GM23338 (cell line): ENCODE measurements at places on chromosomes 3 and 15.

DNA sequence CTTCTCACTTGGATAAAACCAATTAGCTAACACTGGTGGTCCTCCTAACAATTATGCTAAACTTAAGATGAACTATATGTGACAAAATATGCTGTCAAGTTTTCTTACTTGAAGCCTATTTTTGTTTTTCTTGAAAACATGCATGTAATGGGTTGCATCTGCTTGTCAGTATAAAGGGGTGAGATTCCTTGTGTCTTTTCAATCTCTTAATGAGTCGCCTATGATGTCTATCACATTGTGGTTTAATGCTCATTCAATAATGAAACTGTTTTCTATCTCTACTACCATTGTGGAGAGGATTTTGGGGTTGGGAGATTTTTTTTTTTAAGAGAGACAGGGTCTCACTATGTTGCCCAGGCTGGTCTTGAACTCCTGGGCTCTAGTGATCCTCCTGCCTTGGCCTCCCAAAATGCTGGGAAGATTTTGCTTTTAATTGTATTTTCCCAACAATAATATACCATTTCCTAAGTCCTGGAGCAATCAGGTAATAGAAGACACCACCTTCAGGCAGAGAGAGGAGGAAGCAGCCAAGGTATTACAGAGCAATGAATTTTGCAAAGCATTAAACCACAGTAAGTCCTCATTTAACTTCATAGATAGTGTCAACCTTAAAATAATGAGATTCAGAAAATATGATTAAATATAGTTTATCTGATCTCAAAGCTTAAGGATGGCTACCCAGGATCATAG is 17.4 kb upstream of the TRMT10C start:
- no peak for DNase-seq

DNA sequence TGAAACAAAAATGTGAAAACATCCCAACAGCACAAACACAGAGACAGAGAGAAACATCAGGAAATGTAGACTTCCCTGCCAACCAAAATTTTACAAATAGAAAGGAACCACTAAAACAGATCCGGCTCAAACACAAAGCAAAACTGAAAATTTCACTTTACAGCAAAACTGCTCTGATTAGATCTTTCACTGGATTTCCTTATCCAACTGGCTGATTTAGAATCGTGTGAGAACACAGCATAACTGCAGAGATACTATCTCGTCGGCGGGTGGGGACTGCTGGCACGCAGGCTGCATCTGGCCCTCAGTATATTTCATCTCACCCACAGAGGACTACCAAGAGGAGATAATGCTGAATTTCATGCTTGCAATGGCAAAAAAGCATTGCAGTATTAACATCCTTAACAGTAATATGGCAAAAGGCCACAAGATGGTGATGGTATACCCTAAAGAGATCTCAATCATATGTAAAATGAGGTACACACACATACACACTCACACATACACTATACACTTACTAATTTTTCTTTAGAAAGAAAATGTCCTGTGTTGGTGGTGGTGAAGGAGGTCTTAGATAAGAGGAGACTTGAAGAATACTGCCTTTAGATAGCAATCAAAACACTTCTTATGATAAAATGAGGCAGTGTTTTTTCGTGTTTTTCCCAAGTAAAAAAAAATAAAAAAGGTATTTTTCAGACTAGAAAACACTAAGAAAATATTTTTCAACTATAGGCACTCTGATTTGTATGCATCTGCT is 10.6 kb upstream of the LEO1 start:
- DNase-seq = peak; percentile 47

GRCh38 chr3:99418709-99419108 is 219.7 kb upstream of the COL8A1 start:
- no peak for DNase-seq

DNA sequence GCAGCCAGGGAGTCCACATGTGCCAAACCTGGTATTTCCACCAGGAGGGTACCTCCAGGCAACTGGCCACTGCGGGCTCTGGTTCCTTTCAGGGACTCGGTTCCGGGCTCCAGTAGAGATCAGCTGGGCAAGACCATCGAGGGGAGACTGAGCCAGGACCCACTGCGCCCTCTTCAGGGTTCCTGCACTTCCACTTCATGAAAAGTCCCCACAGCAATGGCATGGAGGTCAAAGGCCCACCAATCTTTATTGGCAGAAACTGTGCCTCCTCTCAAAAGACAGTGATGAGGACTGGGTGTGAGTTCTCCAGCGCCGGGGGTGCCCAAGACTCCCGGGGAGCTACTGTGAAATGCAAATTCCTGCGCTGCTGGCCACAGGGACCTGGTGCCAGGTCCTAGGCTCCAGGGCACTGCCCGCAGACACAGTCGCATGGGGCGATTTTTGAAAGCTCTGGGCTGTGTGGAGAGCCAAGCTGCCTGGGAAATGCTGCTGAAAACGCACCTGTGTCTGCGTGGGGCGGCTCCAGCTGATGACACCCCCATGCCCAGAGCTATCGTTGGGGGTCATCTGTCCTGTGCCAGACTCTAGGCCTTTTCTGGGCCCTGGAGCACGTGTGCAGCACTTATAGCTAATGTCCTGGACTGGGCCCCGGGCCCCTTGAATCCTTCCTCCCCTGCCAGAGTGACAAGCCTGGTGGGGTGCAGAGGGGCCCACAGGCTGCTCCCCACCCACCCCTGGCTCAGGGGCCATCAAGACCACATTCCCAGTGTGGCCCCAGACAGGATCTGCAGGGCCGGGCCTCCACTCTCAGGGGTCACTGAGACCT is 144.0 kb downstream of the NSMCE3 start:
- no peak for DNase-seq

DNA sequence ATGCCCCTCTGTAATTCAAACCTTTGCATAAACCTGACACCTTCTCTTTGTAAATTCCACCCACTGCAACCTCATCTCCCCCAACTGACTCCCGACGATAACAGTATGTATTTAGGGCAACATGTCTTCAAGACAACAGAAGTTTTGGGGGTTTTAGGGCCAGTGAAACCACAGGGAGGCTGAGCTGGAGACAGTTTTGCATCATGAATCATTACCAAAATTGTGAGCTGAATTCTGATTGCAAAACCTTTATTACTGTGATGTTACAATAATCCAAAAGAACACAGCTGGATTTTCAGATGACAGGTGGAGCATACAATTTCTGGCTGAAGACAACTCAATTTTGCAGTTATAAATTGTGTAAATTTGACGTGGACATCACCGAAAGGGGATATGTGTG is 281.3 kb upstream of the TTC14 start:
- DNase-seq = no peak

- no peak for DNase-seq
Observed at GRCh38 chr3:161038725-161039124, 66.4 kb downstream of the B3GALNT1 start.
